ENCODE measurements at places on chromosomes 13 and 19.

DNA sequence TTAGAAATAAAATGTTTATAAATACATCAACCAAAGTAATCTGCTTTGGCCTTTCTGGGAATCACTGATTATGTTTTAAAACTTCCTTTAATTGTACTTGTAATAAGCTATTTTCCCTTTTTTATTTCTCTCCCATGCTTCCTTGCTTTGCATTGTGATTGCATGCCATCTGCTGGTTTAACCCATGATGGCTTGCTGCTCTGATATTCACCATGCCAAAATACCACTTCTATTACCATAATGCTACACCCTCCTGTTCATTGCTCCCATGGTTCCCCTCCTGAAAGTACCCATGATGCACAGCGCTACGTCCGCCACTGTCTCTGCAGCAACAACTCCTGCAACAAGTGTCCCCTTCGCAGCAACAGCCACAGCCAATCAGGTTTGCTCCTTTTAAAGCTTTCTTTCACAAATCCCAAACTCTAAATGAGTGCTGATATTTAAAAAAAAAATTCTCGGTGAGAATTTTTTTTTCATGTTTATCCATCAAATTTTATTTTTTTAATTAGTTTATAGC is 67.7 kb upstream of the RAP2A start:
- peak; percentile 11 for DNase-seq

GRCh38 chr13:44063467-44063866 is 183.8 kb downstream of the LACC1 start:
- DNase-seq = no peak

DNA sequence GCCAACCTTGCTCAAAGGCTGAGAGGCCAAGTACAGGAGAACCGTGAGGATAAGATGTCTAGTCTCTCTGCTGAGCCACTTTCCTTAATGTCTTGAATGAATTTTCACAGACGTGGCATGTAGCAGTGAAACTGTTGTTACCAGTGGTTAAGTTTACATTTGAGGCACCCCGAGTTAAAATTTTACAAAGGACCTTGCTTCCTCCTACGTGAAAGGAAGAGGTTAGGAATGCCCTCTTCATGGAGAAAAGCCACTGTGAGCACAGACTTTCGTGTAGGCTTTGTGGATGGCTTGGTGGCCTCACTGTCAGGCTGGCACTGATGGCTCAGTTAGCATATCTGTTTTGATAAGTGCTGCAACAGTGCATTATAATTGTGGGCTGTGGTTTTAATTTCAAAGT is 2.7 kb downstream of the GJB2 start:
- no peak for DNase-seq

DNA sequence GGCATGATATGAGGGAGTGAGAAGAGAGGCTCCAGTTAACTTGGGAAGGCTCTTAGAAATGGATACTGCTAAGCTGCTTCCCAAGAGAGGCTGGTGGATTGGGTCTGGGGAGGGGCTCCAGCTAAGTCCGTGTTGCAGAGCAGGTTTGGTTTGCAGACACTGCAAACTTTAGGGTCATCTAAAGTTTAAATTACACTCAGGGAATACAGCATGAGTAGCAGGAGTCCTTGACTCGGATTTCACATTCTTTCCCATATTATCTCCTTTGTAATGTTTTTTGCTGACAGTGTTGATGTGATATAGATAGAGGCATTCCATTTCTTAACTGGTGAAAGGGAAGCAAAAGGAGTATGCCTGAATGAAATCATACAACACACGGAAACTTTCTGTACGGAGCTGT is 31.9 kb downstream of the SGCG start:
- DNase-seq = no peak

DNA sequence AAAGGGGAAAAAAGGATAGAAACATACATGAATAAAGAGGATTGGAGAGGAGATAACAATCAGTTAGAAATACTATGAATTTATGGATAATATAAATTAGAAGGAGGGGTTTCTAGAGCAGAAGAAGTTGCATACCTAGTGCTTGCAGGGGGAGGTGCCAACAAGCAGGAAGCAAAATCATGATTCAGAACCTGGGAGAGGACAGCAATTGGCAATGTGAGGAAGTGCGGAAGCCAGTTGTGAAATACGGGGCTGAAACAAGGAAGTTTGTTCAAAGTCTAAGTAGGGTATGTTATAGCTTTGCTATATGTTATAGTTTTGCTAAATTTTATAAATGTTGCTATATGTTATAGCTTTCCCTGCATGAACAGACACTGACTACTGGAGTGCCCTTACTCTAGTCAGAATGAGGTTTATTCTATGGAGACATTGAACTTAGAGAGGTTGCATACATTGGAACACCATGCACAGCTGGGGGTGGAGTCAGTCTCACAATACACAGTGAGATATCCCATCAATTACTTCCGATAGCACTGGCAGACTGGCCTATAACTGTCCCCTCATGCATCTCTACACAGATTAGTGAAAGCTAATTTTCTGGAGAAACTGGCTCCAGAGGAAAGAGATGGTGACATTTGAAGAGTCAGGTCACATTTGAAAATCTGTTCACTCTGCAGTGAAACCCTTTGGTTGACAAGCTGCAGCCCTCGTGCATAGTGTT is 92.1 kb downstream of the GPC6 start:
- DNase-seq = no peak

GRCh38 chr19:19021115-19021514 is 12.2 kb downstream of the SUGP2 start:
- no peak for DNase-seq

DNA sequence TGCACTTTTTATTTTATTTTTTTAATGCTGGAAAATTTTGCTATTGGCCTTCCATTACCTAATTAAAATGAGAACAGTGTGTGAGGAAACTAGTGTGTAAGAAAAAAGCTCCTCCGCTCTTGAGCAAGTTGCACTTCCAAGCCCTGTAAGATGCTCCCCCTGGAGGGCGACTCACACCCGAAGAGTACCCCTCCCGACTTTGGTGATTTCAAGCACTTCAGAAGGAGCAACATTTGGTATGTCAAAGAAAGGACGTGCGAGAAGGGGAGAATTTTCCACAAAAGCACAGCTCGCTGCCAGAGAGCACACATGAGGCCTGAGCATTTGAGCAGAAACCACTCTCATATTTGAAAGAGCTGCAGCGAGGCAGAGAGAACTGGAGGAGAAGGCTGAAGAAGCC is 504.4 kb downstream of the FGF9 start:
- DNase-seq = no peak

GRCh38 chr13:43057653-43058317 is 34.4 kb downstream of the DNAJC15 start:
- no peak for DNase-seq

DNA sequence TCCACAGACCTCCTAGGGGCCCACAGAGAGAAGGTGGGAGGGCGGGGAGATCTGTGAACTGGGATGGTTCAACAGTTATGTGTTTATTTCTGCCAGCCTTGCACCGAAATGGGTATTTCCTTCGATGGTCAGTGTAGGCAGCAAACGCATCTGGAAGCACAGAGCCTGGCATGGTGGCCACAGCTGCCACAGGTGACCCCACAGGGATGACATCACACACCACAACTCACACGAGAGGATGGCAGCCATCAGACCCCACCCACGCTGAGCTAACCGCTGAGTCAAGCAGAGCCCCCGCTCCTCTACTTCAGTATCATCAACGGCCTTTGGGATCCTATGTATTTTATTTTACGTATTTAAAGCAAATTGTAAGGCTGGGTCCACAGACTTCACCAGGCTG is 37.4 kb downstream of the NAXD start:
- DNase-seq = no peak

GRCh38 chr19:6685482-6685881 is 15.5 kb upstream of the TNFSF14 start:
- no peak for DNase-seq

DNA sequence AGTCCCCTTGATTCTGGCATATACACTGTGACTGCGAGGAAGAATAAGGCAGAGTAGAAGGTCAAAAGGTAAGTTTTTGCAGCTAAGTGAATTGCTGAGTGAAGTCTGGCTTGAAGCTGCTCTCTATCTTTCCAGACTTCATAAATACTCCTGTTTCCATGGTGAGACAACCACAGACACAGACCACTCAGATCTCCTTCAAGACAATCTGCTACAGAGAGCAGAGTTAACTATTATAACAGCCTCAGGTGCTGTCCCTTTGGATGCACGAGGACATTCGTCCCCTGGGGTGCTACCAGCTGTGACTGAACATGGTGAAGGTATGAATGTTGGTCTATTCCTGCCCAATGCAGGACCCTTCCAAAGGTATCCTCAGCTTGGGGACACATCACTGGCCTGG is 104.0 kb downstream of the MYCBP2 start:
- no peak for DNase-seq

DNA sequence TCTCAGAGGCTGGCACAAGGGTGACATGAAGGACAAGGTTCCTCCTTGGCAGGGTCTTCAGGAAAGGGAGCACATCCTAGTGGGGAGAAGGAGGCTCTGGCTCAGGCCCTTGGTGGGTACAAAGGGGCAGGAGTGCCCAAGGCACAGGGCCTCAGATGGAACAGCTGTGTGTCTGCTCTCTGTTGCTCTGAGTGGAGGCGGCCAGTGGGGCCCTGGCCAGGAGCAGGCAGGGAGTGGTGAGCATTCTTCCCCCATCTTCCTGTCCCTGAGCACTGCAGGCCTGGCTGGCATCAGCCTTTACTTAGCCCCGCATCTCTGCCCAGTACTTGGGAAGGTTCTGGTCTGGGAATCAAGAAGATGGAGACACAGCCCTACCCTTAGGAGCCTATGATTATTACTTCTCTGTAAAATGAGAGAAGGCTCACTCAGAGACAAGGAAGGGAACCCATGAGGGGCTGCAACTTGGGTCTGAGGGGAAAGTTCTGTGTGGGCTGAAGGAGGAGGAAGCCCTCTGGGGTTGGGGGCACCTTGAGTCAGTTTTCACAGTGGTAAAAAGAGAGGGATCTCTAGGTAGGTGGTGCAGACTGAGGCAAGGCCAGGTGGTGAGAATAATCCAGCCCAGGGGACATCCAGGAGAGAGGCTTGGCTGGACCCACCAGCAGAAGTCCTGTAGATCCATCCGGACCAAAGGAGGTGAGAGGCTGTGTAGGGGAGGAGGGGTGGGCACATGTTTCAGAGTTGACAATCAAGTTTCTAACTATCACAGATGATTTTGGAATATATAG is 173.5 kb downstream of the TSHZ3 start:
- no peak for DNase-seq

DNA sequence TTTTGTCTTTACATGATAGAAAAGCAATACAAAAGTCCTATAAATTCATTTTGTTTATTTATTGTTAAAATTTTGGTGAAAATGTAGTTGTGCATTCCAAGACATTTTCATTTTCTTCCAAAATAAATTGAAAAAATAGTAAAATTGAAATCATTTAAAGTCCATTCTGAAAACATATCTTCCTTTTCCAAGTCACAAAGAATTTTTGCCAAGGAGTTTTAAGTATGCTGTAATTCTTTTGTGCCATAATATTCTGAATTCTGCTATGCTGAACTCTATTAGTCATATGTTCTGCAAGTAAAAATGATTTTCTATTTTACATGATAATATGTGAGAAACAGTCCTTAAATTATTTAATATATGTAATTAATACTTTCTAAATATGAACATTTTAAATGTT is 879.6 kb upstream of the SLC10A2 start:
- DNase-seq = no peak

- DNase-seq = peak; percentile 52
Observed at GRCh38 chr13:41588899-41589298, 131.5 kb downstream of the RGCC start.

DNA sequence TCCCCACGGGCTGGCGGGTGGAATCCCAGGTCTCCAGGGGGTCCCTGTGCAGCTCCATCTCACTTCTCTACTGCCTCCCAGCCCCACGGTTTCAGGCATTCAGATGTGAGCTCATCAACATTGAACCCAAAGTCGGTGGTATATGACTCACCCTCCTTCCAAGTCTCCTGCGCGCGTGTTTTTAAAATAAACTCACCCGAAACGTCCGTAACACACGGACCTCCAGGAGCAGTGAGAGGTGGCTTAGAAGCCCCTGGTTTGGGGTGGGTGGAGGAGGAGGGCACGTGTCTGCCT is 14.0 kb upstream of the CRTC1 start:
- no peak for DNase-seq

DNA sequence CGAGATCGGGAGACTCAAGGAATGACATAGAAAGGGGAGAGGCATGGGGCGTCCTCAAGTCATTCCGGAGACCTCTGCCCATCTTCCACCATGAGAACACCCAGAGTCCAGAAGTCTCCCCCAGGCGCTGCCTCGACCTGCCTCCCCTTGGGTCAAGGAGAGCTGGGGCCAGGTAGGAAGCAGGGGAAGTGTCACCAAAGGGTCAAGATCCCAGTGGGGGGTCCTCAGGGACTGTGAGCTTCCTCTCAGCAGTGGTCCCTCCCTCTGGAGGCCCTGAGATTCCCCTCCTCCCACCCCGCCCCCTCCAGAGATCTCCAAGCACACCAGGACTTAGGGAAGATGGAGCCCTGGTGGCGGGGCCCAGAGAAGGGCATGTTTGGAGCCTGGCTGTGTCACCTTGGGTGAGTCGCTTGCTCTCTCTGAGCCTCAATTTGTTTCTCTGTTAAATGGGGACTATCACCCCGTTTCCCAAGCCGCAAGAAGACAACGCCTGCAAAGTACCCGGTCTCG is 919 bp downstream of the DACT3 start:
- no peak for DNase-seq

DNA sequence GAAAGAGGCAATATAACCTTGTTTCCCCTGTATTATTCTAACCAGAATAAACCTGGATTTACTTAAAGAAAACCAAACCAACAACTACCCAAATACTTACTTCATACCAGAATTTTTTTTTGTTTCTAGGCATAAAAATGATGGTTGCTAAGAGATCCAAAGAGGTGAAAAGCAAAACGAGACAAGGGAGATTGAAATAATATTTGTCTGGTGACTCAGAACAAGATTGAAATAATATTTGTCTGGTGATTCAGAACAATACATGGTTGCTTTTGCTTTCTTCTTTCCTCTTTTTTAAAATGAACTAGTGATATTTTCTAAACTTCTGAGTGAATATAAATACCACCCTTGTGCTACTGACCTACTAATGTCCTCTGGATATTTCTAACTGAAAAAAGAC is 592.9 kb downstream of the KCTD12 start:
- DNase-seq = peak; percentile 14

- peak; percentile 43 for DNase-seq
Observed at GRCh38 chr13:48235341-48236135, 2.5 kb downstream of the ITM2B start.

DNA sequence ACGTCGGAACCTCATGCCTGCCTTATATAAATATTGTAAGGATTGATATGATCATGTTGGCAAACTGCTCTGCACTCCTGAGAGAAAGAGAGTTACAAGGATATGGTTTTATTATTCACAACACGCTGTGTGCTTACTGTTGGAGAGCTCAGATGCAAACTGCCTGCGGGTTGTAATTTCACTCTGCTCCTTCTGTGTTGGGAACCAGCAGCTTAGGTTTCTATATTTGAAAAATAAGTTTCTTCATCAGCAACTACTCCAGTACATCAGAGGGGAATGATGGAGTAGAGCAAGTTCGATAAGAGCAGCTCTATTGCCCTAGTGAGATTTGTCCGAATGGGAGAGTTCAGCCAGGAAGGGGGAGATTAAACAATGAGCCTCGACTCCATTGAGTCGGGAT is 106.9 kb upstream of the UBL3 start:
- DNase-seq = no peak
